ENCODE measurements at places on chromosomes 13 and 19.

DNA sequence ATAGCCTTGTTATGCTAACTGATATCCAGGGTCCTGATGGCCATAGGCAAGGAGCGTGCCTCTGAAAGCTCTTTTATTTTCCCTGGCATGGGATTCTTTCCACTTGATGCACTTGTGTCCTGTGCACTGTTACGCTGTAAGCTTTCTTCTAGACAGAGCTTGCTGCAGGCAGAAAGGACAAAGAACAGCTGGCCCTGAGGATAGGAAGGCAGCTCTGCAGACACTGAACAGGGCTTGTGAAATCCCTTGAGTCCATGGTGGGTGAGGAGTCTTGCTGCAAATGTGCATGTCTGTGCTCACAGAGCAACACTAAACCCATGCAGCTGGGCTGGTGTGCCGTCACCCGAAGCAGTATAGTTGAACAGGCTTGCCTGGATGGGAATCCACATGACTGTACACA lies 126.6 kb downstream of the AKAP11 start:
- no peak for DNase-seq

- DNase-seq = no peak
Measured at GRCh38 chr13:28753208-28753892, 34.6 kb upstream of the SLC46A3 start.

GRCh38 chr13:101152184-101152583 lies 264.1 kb downstream of the NALCN start:
- no peak for DNase-seq

DNA sequence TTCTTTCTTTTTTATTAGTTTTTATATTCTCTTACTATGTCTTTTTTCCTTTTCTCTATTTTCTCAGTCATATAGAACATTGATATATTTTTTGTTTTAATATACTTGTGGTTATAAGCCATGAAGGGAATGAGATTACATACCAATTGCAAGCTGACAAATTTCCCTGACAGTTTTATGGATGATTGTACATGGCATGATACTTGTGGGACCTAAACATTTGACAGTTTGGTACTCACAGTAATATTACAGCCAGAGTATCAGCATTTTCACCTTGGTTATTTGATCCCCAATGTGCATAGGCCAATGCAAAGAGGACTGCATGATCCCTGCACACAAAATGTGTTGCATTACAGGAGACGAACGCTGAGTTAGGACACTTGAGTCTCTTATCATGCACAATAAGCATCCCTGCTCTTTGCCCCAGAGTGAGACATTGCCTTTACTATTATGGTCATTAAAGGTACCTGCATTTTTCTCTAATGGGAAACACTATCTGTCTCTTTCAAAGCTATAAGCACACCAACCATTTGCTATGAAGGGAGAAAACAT lies 713.4 kb upstream of the PCDH20 start:
- no peak for DNase-seq

DNA sequence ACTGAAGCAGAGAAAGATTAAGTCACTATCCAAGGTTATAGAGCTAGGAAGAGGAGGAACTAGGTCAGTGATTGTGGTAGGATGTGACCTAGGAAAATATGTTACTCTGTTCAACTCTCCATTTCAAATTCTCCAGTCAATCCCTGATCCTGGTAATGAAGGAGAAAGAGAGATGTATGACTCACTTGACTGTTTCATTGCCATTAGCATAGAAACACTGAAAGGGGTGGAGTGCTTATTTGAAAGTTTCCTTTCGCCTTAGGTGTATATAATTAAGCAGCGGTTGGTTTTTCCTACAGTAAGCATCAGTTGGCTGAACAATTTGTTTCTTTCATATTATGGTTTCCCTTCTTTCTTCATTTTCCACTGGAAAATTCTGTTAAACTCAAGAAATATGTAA lies 198.1 kb upstream of the CSNK1A1L start:
- DNase-seq = no peak

DNA sequence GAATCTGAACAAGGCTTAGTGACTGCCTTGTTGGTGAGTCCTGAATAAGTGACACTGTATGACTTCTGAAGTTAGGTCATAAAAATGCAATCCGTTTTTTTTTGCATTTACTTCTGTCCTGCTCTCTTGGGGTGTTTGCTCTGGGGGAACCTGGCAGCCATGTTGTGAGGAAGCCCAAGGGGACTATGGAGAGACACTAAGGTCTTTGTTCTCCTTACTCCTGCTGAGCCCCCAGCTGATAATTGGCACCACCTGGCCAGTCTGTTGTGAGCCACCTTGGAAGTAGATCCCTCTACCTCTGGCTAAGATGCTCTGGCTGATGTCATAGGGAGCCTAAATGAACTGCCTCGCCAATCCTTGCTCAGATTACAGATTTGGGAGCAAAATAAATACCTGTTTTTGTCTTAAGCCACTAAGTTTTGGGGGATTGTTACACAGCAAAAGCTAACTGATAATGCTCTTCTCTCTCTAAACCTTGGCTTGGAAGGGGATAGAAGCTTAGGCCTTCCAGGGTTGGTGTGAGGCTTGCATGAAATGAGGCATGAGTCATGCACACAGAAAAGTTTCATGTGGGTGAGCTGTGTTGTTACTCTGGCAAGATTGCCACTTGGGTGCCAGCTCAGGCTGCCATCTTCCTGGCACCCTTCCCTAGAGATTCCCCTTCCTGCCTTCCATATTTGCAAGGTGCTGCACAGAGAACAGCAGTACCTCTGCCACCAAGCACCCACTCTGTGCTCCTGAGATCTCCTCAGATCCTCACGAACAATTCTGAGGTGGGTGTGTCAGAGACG lies 10.1 kb downstream of the TUBB4A start:
- DNase-seq = no peak

DNA sequence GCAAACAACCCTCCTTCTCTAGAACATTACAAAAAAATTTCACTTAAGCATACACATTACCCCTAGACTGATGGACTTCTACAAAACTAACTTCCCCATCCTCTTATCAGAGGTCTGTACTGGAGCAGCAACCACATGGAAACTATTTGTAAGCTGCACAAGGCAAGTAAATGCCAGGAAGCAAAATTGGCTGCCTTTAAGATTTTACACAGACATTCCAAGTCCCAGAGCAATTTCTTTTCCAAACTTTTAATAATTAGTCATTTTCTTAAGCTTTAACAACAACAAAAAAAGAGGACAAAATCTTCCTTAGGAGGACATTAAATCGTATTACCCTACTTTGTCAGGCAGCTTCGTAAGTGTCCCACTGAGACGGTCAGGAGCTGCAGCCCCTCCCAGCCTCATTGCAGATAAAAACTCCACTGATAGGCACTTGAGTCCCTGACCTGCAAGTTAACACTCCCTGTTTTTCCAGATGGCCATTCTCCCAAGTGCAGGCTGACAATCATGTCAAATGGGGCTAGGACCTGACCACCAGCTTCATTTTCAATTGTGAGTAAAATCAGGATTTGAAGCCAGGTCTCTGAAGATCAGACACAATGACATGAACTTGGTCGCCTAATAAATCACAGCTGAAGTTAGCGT lies 680.1 kb downstream of the DIAPH3 start:
- DNase-seq = no peak

DNA sequence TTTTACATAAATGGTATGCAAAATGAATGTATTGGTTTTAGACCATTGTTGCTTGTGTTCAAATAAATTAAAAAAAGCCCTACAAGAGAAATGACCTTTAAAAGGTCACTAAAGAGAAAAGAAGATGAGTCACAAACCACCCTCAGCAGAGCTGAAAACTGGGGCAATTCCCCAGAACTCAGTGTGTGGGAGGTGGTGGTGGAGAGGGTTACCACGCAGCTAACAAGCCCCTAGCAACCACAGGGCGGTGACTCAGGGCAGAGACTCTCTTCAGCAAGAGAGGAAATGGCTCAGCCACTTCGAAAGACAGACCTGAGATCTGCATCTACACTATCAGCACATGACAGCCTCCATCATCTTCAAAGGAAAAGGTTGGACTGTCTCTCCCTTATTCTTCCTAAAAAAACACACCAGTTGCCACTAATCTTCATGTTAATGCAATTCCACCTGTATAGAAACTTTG lies 29.4 kb upstream of the NDFIP2 start:
- DNase-seq = peak; percentile 92

DNA sequence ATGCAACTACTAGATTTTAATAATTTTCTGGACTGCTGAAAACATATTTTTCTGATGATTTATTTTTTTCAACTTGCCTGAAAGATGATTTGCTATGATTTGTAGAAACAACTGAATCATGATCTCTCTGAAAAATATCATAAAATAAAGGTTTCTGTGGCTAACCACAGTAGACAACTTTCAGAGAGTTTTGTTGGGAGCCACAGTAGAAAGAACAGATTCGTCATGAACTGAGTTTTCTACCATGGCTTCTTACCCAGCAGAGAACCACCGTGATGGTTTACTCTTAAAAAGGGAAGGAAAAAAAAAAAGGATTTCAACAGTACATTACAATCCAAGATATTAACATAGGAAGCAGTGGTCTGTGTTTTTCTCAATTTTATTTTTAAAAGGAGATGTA lies 18.0 kb downstream of the ZAR1L start:
- no peak for DNase-seq

DNA sequence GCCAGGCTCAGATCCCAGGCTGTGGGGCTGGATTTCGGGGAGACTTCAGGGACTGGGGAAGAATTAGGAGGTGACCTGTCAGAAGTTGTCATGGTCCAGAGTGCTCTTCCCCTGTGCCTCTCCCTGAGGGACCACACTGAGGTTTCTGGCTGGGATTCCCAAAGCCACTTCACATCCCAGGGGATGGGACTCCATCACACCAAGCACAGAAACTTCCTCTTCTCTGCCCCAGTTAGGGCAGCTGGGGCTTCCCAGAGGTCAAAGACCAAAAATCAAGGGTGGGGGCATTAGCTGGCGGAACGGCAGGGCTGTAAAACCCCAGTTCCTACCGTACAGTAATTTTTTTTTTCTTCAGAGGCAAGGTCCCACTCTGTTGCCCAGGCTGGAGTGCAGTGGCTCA lies 7.4 kb downstream of the FCER2 start:
- DNase-seq = no peak

DNA sequence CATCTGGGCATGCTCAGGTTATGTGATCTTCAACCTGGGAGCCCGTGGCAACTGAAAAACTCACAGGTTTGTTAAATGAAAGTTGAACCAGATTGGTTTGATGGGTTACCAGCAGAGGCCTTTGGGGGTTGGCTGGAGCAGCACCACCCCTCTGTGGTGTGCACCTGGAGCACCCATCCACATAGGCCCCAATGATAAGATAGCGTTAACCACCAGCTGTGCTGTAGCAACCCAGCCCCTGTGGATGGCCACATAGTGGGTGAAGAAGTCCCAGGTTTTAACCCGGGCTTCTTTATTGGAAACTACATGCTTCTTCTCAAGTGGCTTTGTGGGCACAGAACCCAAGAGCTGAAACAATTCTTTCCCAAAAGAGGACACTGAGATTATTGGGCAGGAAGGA lies 22.6 kb upstream of the MTIF3 start:
- no peak for DNase-seq

GRCh38 chr13:20671789-20672188 lies 31.7 kb upstream of the IL17D start:
- no peak for DNase-seq

DNA sequence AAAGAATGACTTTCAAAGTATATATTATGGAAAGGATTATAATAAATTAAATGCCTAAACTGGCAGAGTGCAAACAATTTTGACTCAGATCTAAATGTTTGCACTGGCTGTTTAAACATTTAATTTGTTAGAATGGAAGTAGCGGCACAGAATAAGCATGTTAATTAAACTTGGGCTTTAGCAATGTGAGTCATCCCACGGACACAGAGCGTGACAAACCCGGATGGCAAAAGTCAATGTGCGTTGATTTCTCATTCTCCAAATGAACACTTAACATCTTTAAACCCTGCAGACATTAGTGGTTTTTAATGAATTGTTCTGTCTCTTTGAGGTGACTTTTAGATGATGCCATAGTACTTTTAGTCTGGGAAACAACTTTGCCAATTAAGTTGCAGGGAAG lies 38.4 kb downstream of the PCDH8 start:
- no peak for DNase-seq

DNA sequence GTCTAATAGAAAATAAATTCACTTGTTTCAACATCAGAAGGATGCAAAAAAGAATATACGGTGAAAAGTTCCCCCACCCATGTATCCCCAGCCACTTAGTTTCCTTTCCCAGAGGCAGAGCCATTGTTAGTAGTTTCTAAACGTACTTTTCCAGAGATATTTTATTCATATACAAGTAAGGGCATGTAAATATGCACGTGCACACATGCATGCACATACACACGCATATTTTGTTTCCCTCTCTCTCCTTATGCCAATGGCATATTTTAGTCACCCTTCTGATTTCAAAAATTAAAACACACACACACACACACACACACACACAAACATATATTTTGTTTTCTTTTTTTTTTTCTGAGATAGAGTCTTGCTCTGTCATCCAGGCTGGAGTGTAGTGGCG lies 147.4 kb downstream of the PDS5B start:
- DNase-seq = no peak

- DNase-seq = no peak
Measured at GRCh38 chr19:42249149-42249750, 5.7 kb downstream of the ERF start.

DNA sequence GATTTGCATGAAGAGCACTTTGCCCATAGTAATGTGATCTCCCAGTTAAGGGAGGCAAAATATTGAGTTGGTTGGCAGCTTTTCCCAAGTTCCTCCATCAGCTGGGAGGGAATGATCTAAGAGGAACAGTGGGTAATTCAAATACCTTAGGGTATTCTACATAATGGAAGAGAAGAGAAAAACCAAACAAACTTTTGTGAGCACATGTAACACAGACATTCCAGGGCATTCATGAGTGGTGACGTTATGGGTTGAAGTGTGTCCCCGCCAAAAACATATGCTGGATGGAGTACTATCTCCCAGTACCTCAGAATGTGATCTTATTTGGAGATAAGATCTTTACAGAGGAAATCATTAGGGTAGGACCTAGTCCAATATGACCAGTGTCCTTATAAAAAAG lies 220.1 kb downstream of the FOXO1 start:
- DNase-seq = no peak

DNA sequence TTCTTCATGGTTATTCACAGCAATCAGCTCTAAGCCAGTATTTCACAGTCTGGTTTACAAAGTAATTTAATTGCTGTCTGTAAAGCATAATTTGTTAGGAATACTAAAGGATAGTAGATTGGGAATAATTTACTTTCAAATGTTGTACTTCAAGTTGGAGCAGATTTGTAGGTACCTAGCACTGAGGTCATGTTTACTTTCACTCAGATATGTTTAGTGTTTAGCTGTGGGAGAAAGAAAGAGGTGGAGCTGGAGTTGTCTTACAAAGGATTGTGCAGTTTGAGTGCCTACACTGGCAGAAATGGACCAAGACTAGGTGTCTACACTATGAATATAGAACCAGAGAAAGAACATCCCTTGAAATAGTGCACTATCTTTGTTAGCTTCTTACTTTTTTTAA lies 464.6 kb downstream of the PCDH9 start:
- no peak for DNase-seq

GRCh38 chr13:47036294-47037008 lies 139.6 kb upstream of the HTR2A start:
- no peak for DNase-seq

Data from activated CD8-positive, alpha-beta memory T cell treated with anti-CD3 and anti-CD28 coated beads, Interleukin-2, amount 50 U/mL, for 48 hours (primary cell).